ENCODE measurements at places on chromosomes 5 and 9.

GRCh38 chr5:85868070-85868469 is 749.7 kb upstream of the COX7C start:
- DNase-seq: no peak

- no peak for DNase-seq
These were observed 19.4 kb downstream of the WNT8A start for GRCh38 chr5:138103319-138103637.

GRCh38 chr5:96745844-96746531 is 61.8 kb downstream of the ERAP1 start:
- no peak for DNase-seq

- DNase-seq: no peak
These were observed 795.8 kb downstream of the SEMA5A start for GRCh38 chr5:8750100-8750499.

DNA sequence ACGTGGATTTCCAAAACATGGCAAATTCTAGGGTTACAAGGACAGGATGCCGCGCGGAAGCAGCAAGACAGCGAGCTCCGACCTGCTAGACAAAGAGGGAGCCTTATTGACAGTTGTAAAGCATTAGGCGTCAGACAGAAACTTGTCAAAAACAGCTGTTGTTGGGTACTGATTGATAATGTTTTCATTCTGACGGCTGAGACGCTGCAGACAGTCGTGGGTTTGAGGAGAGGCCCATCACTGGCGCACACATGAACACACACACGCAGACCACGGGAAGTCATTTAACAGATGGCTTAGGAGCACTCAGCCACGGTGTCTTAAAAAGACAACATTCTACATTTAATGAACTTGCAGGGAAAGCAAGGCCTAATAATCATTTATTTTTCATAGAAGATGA is 324.0 kb downstream of the NDUFS4 start:
- DNase-seq: no peak

DNA sequence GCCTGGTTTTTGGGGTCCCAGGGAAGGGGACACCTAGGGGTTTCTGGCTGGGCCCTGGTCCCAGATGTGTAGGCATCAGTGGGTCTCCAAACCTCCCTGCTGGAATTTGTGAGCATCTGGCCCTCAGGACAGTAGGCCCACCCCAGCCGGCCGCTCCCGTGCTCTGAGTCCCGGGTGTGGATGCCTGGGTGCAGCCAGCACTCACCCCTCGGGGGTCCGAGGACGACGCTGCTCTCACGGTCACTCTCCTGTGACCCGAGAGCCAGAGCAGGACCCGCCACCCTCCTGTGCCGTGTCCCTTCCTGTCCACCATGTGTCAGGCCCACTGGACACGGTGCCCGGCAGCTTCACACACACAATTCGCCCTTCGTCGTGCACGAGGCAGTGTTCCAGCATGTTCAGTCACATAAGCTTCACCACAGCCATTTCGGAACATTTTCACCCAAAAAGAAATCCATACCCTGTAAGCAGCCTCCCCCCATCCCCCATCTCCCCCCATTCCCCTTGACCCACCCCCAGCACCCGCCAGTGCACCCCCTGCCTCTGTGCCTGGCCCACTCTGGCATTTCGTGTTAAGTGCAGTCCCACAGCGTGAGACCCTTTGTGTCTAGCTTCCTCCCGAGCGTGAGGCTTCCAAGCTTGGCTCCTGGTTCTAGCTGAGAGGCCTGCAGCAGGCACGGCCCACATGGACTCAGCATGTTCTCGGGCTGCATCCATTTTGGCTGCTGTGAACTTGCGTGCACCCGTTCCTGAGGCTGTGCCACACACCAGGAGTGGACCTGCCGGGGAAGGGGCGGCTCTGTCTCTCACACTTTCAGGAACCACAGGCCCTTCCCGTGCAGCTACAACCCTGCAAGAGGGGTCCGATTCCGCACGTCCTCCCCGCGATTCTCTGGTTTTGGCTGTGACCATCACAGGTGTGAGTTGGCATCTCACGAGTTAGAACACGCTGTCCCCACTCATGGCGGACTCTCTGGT is 40.5 kb downstream of the NKD2 start:
- DNase-seq: no peak

DNA sequence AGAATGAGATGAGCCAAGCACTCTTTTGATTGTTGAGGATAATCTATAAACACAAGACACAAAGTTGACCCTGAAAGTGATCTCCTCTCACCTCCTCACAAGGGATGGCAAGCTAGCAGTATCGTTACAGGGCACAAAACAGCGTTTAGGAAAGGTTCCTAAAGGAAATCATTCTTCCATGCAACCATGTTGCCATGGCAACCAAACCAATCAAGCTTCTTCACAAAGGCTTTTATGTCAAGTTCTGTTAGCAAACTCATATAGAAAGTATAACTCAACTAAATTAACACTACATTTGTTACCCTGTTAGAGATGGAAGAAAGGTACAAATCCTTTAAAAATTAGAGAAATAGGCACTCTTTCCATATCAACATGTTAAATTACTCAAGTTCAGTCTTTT is 1016.8 kb upstream of the DMAC1 start:
- no peak for DNase-seq

- DNase-seq: no peak
These were observed 5.3 kb upstream of the NFIL3 start for GRCh38 chr9:91428927-91429351.

GRCh38 chr5:138636398-138636944 is 61.3 kb upstream of the HSPA9 start:
- DNase-seq: no peak

- no peak for DNase-seq
These were observed 35.2 kb downstream of the FAT2 start for GRCh38 chr5:151555760-151556576.

GRCh38 chr5:119220576-119221197 is 135.1 kb upstream of the TNFAIP8 start:
- DNase-seq: no peak

- DNase-seq: no peak
These were observed 32.2 kb downstream of the PRLR start for GRCh38 chr5:35198075-35198474.

- DNase-seq: no peak
These were observed 96.7 kb downstream of the EDIL3 start for GRCh38 chr5:84287951-84288350.

DNA sequence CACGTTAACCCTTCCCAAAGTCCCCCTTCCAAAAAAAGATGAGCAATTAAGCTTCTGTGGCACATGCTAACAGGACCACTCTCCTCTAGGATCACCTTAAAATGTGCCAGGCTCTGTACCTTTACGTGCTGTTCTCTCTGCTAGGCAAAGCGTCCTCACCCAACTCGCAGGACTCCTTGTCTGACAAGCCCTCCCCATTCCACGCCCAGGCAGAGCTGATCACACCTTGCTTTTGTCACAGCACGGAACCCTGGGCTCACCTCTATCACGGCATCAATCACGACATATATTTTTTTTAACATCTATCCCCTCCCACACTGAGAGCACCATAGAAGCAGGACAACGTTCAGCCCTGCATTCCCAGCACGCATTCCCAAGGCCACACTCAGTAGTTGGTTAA is 47.1 kb downstream of the CDK5RAP2 start:
- no peak for DNase-seq

DNA sequence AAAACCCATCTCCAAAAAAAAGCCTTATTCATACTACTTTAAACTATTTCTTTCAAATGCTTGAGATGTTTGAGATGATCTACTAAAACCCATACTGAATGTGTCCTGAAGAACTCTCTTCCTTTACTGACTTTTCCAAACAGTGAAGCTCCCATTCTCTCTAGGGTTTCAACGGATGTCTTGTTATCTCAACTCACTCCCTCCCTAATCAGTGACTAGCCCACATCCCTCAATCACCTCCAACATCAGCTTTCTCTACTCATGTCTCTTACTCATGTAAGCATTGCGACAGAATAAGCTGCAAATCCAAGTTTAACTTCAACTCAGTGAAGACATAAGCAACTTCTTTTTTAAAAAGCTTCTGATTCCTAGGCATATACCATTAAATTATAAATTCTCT is 42.1 kb downstream of the WDR41 start:
- no peak for DNase-seq

DNA sequence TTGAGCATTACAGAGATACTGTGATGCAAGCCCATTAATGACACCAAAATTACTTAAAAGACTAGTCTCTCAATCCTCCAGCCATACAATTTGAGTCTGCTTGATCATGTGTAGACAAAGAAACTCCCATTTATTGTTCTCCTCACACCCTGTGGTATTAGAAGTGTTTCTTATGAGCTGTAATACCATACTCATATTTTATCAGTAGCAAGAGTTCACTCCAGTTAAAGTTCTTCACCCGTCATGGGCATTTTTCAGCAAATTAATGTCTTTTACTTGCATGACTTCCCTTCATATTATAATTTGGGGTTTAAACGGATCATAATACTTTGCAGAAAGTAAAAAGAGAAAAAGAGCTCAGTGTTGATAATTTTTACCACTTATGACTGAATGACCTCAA is 242.9 kb downstream of the BNC2 start:
- no peak for DNase-seq

GRCh38 chr9:70488793-70489105 is 74.3 kb upstream of the KLF9 start:
- no peak for DNase-seq

DNA sequence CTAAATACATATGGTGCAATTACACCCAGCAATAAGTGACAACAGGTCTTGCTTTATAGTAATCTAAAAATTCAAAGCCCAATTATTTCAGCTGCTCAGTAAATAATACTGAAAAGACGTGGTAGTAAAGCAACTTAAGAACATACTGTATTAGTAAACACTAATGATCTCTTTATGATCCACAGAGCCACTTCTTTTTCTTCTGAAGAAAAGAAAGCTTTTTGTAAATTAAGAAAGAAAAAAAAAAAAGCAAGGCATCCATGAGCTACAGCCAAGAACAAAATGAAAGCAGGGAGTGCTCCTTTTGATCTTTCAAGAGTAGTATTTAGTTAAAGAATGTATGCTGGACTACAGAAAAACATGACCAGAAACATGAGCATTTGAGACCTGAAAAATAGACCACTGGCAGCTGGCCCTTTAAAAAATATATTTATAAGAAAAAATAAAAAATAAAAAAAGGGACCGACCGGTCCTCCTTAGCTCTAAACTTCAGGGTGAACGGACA is 348.7 kb downstream of the GLIS3 start:
- DNase-seq: no peak

GRCh38 chr9:135971111-135971766 is 10.1 kb upstream of the UBAC1 start:
- no peak for DNase-seq
